ENCODE measurements at places on chromosomes 12 and 14.

- DNase-seq, result no peak
Observed at GRCh38 chr12:119673634-119674033, 5.7 kb downstream of the PRKAB1 start.

- DNase-seq, result no peak
Observed at GRCh38 chr12:127268213-127268612, 998.8 kb upstream of the TMEM132C start.

- DNase-seq, result peak; percentile 44
Observed at GRCh38 chr14:77615361-77616132, 890 bp downstream of the SPTLC2 start.

DNA sequence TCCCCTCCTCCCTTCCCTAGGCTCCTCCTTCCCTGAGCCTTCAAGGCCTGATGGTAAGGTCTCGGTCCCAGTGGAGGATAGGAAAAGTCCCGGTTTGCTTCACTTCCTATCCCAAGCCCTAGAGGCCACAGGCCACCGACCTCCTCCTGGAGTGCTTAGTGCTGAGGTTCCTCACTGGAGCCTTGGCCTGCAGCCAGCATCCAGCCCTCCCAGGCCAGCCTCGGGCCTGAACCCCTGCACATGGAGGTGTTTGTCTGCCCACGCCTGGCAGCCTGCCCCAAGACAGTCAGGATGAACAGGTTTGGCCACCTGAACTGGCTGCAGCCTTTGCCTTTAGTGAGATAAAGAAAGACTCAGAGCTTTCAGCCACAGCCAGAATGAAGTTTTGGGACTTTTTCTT is 15.8 kb upstream of the KRT7 start:
- DNase-seq, result peak; percentile 53

- DNase-seq, result no peak
Observed at GRCh38 chr12:45363903-45364302, 148.0 kb downstream of the ANO6 start.

GRCh38 chr12:46049665-46050064 is 59.3 kb upstream of the SCAF11 start:
- no peak for DNase-seq

- peak; percentile 59 for DNase-seq
Observed at GRCh38 chr14:86852530-86852929, 1140.5 kb downstream of the GALC start.

GRCh38 chr14:65117769-65118745 is 15.7 kb upstream of the MAX start:
- no peak for DNase-seq

- no peak for DNase-seq
Observed at GRCh38 chr12:123948401-123948795, 24.2 kb downstream of the CCDC92 start.

DNA sequence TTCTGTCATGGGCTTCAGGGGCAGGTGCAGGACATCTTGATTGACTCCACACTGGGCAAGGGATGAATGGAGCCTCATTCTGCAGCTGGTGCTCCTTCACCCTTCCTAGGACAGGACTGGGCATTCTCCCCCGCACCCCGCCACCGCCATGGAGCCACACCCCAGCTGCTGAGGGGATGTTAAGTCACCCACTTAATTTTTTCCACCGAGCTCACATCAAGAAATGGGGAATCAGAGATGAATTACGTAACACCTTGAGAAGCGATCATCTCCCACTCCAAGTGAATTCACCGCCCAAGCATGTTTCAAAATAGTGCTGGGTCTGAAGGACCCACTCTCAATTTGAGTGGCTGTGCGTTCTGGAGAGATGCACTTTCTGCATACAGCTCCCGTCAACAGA is 94.2 kb downstream of the EML1 start:
- no peak for DNase-seq

DNA sequence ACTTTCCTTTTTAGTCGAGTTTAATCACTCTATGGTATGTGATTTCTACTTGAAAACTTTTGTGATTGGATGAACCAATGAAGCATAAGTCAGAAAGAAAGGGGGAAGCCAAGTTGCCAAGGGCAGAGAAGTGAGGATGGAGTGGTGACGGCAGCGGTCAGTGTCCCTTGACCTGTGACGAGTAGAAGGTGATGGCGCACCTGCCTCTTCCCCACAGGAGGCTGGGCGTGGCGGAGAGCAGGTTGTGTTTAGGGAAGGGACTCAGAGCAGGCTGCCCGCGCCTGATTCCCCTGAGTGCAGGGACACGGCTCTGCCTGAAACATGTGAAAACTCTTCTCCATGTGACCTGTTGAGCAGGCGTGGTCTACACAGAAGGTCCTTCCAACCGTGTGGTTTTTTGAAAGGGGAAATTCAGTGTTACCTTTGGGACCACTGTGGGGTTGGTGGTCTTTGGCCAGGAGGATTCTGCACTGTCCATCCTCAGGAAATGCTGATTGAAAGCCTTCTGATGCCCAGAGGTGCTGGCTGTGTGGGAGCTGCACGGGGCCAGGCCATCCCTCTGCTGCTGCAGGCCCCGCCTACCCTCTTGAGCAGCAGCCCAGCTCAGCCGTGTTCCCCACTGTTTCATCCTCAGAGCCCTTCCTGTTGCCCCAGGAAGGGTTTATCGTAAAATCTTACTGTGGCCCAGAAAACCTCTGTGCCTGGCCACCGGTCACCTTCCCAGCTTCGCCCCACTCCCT is 23.5 kb upstream of the AMN start:
- DNase-seq, result no peak

DNA sequence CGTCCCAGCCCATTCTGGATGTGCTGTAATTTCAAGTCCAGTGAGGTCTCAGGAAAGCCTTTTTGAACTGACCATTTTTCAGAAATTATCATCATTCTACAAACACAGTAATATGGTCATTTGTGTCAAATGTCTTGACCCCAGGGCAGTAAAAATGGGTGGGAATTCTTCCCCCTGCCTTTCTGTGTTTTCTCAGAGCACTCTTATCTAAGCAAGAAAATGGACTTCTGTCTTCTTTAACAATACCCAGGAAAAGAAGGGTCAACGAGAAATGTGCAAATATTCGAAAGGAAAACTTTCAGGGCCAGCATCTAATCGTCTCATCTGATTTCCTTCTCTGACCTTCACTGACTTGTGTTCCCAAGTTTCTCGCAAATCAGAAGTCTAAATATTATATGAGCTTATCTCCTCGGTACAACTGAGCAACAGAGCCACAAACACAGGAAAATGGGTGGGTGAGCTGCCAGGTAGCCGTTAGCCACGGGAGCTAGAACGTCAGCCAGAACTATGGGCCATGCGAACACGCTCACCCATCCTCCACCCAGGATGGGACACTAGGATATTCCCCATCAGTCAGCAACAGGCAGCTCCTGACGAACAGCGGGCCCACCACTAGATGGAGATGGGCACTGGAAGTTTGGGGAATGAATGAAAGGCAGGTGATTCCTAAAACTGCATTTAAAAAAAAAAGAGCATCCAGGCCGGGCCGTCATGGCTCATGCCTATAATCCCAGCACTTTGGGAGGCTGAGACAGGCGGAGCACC is 57.1 kb downstream of the VWF start:
- DNase-seq, result no peak

DNA sequence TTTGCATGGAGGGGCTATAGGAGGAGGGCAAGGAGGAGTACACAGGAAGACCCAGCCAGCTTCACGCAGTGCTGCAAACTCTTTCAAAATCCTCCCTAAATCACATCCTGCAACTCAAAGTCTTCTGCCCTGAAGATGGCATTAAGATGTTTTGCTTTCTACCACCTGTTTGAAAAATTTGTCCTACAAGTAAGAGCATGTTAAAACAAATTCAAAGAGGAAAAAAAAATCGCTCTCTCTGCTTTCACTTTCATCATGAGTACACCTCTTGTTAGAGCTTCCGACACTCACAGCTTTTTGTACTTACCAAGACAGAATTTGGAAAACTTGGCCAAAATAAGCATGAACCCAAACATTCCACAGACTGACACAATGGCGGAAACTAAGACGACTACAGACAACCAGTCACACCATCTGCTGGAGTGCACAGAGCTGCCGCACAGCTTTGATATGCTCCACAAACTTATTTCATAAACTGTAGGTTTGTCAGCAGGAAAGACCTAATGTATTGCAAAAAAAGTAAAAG is 21.3 kb downstream of the GCH1 start:
- DNase-seq, result no peak

- no peak for DNase-seq
Observed at GRCh38 chr12:105761075-105761474, 377.7 kb downstream of the NUAK1 start.

GRCh38 chr14:72677664-72678063 is 216.2 kb downstream of the DPF3 start:
- no peak for DNase-seq

DNA sequence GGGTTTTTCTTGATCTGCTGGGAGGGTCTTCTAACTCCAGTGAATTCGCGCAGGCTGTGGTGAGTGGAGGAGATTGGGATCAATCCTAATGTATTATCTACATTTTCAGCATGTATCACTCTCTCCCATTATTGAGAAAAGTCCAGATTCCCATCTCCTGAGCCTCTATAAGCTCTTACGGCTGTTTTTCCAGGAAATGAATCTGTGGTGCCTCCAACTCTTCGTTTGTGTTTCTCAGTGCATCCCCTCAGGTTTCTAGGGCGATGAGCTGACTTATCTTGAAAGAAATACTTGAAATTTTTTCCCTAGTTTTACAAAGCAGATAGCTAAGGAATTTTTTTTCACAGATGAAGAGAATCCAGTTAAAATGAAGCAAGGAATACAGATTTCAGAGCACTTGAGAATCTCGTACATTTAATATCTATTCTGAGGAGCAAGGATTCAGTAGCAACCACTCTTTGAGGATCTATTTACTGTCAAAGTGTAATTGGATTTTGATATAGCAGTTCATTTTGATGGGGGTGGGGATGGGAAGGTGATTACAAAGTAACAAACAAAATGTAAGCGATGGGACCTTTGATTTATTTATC is 138.7 kb downstream of the BRMS1L start:
- DNase-seq, result no peak

DNA sequence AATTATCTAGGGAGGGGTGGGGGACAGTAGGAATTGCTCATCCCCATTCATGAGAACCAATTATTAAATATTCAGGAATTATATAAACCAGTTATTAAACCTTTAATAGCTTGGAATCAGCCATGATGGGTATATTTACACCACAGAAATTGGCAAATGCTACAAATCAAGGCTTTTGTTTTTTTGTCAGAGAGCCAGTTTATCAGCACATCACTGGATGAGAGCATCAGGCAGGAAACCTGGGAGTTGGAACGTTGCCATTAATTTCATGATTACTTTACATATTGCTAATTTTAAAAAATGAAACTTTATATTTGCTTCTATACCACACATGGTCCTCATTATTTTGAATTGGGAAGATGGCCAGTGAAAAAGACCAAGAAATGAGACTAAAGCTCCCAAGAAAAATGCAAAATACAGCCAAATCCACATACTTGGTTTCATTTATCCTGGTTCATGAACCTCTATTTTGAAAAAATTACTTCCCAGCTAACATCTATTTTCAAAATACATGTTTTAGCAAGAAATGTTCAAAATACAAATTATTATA is 48.4 kb downstream of the ATL1 start:
- DNase-seq, result no peak

DNA sequence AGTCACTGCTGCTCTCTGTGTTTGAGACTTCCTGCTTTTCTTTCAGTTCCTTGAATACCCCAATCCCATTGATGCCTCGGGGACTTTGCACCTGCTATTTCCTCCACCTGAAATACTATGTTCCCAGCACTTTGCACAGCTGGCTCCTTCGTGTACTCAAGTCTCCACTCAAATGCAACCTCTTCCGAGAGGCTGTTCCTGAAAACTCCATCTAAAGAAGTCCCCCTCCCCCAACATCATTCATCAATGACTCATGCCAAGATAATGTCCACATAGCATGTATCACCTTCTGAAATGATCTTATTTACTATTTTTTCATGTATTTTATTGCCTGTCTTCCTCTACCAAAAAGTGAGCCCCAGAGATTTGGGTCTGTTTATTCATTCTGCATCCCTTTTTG is 48.6 kb downstream of the HSPB8 start:
- DNase-seq, result no peak

GRCh38 chr14:98122527-98122926 is 1149.5 kb downstream of the BCL11B start:
- DNase-seq, result no peak
